BJ (cell line): ENCODE measurements at places on chromosomes 1 and 21.
A peak's percentile ranks its signal among the peaks of the same experiment; 100 is the strongest.

DNA sequence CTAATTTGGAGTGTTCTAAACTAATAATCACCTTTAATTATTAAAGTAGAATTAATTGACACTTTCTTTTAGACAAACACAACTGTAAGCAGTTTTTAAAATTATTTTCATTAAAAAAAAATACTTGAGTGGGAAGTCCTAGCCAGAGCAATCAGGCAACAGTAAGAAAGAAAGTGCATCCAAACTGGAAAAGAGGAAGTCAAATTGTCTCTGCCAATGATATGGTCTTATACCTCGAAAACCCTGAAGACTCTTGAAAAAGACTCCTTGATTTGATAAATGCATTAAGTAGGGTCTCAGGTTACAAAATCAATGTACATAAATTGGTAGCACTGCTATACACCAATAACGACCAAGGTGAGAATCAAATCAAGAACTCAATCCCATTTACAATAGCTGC is 83.0 kb upstream of the GADD45A start:
- no peak for DNase-seq

GRCh38 chr1:8987881-8988617 is 38.2 kb downstream of the SLC2A7 start:
- no peak for DNase-seq

DNA sequence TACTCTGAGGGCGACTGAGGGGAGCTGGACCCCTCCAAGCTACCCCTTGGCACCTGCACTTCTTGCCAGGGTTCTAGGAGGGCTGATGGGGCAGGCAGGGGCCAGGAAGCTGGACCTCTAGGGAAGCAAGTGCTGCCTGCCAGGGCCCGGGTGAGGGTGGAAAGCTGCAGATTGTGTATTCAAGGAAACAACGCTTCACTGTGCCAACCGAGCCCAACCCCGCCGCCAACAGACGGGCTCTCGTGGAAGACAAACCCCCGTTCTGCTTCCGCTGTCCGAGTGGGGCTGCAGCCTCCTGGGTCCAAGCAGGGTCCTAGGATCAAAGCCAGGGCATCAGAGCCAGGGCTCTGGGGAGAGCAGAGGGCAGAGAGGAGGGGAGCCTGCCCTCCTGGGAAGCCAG is 3.2 kb downstream of the EFHD2 start:
- DNase-seq, result no peak

DNA sequence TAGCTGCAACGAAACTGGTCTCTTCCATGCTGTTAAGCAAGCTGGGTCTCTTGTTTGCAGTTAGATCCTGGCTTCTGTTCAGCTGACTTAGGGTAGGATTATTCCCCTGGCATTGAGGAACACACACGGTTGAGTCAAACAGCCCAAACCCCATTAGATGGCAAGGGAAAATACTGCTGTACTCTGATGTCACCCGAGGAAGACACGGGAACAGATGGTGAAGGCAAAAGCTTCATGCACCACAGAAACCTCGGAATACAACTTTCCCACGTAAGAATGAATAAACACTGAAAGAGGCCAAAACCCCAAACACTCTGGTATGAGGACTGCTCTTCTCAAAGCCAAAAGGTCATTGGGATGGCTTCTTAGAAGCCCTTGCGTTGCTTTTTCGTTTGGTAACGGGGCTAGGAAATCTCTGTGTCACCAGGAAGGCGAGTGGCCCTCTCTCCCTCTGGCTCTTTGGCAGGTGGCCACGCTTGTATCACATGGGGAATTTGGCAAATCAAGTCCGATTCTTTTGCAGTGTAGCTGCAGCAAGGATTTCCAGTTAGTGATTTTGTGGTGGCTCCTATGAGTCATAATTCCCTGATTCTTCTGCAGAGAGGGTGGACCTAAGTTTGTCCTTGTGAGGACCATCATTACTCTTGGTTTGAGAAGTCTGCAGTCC is 16.7 kb upstream of the LYST start:
- DNase-seq, result peak; percentile 99
